ENCODE measurements at places on chromosomes 7 and 10.

- DNase-seq = no peak
Measured at GRCh38 chr7:28889290-28889689, 68.8 kb downstream of the TRIL start.

GRCh38 chr10:124612611-124613498 is 131.3 kb downstream of the FAM53B start:
- peak; percentile 46 for DNase-seq

GRCh38 chr10:49173201-49173772 is 14.9 kb downstream of the TMEM273 start:
- no peak for DNase-seq

DNA sequence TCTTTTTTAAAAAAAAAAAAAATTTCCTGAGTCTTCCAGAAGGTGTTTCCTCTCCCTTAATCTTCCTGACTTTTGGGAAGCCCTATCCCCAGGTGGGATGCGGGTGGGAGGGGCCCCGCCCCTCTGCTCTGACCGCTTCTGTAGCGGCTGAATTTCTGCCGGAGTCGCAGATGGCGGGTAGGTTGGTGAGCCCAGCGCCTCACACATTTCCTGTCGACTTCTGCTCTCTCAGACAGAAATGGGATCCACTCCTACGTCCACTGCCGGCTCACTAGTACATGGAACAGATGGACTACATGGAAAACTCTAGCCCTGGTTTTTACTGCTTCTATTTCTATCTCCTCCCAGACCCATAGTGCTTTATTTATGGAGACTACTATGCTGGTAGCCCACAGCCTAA is 90.9 kb downstream of the NEUROD6 start:
- DNase-seq = no peak

GRCh38 chr10:22644222-22644621 is 70.2 kb downstream of the PIP4K2A start:
- no peak for DNase-seq

DNA sequence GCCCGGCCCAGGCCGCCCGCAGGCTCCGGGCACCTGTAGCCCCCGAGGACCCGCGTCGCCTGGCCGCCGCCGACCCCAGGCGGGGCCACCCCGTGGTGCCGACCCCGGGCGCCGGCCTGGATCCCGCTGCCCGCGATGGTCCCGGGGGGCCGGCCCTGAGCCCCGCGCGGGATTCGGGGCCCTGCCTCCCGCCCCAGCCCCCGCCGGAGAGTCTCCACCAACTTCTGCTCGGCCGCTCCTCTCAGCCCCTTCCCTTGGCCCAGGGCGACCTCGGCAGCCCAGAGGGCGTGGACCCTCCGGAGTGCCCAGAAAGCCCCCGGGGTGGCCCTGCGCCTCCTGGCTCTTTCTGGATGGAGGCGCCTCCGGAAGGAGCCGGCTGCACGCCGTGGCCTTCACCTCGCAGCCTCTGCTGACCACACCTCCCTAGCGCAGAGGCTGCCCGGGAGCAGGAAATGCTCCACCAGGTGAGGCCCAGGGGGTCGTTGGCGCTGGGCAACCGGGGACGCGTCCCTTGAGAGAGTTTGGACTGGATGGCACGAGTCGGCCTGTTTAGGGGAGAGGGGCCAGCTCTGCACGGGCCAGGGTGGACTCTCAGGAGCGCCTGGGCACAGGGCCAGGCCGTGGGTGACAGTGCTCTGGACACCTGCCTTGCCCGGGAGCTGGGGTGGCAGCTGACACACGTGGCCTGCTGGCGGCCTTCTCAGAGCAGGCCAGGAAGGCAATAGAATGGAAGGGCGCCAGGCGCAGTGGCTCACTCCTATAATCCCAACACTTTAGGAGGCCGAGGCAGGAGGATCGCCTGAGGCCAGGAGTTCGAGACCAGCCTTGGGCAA is 529 bp downstream of the ZNF853 start:
- peak; percentile 71 for DNase-seq

DNA sequence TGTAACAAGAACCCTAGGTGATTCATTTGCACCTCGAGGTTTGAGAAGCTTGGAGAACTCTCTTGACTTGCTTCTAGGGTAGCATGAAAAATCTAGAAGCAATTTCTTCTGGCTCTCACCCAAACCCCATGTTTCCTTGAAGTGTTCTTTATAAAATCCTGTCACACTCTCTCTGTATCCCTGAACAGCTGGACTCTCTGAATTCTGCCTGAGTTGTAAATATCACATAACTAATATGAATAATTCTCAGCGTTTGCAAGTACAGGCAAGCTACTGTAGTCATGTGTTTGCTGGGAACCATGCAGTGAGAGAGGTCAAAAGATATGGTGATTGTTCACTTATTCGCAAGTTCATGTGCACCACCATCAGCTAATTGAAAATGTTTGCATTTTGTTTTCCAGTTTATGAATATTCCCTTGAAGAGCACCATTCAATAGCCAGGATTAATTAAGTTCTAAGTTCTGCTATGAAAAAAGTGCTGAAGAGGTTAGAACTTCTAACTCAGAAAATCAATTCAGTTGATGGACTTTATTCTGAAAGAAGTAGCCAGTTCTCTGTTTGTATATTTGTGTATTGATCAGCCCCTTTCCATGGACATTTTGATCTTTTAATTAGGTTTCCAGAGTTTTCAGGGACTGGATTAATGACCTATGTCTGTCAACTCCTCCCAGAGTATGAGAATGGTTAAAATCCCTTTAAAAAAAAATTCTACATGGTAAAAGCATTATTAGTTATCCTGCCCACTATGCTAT is 243.0 kb downstream of the PLXDC2 start:
- DNase-seq = no peak

DNA sequence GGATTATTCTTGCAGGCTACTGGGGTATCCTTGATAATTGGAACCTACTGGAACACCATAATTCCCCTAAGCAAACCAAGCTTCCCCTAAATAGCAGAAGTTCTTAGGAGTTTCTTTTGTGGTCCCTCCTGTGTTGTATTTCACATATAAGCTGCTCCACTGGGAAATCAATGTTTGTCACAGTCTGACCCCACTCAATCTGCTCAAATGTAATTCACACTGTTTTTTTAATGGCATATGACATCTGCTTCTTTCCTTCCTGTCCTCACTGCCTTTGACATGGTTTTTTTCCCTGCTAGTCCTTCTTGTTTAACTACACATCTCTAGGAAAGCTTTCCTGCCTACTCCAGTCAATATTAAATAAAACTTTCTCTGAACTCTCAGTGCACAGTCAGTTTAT is 1.8 kb upstream of the PTPRZ1 start:
- DNase-seq = no peak

- no peak for DNase-seq
Measured at GRCh38 chr10:119933179-119933578, 40.6 kb downstream of the SEC23IP start.

- no peak for DNase-seq
Measured at GRCh38 chr7:4665661-4666060, 16.4 kb upstream of the FOXK1 start.

- no peak for DNase-seq
Measured at GRCh38 chr10:61135276-61135721, 191.3 kb upstream of the RHOBTB1 start.

DNA sequence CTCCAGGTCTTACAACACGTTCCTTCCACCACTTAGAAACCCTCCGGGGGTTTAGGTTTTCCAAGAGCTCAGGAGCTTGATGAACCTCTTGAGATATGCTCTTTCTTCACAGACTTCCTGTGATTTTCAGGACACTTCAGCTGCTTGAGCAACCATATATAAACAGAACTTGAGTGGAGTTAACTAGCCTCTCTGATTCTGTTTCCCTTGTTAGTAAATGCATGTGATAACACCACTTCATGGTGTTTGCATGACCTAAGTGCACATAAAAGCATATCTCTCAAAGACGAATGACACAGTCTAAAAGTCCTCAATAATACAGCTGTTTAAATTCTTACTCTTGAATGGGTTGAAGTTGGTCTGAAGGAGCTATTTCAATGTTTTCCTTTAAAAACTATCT is 9.9 kb downstream of the PRR15 start:
- no peak for DNase-seq

DNA sequence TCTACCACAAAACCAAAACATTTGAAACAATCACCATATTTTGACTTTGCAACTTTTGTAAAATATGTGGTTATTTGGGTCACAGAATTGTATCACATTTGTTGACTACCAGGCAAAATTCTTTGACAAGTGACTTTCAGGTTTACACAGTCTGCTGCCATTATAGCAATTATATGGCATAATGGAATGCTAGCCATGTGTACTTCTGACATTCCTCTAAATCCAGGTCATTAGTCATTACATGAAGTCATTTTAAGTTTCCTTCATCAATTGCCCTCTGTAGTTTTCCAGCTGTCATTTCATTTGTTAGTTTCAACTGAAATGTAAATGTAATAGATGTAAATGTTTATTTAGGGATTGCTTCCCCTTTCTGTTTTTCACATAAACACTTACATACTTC is 137.5 kb downstream of the IMMP2L start:
- DNase-seq = no peak

GRCh38 chr10:74650613-74651012 is 175.8 kb upstream of the KAT6B start:
- no peak for DNase-seq

DNA sequence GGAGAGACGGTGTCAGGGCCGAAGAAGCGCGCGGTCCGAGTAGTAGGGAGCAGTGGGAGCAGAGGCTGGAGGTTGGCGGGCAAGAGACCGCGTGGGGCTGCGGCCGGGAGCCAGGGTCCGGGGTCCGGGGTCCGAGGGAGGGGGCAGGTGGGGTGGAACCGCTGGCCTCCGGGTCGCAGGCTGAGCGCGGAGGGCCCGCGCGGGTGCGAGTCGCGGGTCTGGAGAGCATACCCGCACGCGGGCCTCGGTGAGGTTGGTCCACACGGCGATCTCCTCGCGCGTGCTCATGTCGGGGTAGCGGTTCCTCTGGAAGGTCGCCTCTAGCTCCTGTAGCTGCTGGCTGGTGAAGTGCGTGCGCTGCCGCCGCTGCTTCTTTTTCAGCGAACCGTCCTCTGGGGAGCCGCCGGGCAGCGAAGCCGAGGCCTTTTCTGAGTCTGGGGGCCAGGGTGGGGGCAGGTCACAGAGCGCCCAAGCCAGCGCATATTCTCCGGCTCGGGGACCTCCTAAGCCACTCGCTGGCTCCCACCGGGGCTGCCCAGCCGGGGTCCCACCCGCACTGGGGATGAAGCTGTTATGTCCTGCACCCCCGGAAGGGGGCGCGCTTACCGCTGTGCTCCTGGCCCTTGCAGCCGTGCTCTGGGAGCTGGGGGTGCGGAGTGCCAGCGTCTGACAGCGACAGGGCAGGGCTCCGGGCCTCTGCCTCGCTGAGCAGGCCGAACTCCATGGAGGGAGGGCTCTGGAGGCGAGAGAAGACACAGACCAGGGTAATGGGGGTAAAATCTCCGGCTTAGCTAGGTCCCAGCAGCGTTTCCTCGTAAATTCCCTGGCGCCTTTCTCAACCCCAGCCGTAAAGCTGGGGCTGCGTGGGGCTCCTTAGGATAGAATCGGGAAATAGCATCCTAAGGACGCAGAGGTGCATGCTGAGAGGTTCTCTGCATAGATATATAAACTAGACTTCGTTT is 5.5 kb downstream of the ELOVL3 start:
- peak; percentile 79 for DNase-seq

DNA sequence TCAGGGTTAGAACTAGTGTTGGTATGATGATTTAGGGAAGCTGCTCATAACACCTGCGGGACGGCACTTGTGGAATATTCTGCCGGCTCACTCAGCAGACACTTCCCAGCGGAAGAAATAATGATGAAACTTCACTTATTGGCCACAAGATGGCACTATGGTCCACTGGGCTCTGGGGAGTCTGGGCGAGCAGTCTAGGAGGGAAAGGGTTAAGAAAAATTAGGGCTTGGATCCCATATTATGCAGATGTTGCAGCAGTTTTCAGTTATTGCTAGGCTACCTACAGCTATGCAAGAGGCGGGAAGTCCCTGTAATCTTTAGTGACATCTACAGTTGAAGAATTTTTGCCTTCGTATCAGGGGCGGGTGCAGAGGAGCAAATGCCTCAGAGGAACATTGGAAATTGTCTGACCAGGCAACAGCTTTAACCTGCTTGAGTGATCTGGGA is 238.7 kb upstream of the PRSS58 start:
- peak; percentile 12 for DNase-seq

DNA sequence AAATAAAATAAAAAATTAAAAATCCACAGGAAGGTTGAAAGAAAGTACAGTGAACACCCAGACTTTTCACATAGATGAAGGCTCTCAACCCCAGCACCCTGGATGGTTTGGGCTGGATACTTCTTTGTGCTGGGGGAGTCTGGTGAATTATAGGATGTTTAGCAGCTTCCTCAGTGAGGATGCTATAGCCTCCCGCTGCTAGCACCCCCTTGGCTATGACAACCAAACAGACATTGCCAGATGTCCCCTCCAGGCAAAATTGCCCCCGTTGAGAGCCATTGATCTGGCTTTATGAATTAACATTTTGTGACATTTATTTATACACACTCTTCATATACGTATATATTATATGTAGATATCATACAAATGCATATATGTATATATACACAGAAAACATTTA is 21.6 kb downstream of the SMKR1 start:
- no peak for DNase-seq

DNA sequence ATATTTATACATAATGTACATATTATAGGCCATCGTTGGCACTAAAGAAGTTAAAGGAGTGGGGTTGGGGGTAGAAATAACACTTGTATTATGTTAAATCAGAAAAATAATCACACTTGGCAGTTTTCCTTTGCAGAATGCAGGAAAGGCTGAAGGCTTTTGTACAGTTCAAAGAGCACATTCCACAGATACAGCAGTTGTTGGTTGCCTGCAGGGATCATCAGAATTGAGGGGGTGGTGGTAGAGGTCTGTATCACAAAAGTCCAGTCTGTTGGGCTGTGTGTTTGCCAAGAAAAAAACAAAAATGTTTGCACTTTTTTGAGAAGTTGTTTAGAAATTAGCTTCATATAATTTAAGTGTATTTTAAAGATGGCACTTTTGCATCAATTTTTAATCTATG is 231.8 kb upstream of the FOXP2 start:
- no peak for DNase-seq

DNA sequence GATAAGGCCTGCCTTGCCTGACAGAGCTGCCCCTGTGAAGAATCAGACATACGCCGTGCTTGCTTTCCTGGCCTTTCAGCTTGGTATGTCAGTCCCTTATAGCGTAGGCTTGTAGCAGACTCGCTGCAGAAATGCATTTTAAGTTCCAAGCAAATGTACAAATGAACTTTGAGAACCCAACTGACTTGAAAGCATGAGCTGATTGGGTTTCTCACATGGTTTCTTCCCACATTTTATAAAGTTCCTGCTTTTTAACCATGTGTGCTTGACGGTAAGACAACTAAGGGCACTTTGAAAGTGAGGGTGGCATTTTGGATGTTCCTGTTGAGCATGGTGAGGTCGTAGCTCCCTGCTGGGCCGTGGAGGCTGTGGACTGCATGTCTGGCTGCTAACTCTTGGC is 62.6 kb downstream of the CCNY start:
- DNase-seq = no peak

- DNase-seq = no peak
Measured at GRCh38 chr7:149027055-149027454, 1.2 kb downstream of the PDIA4 start.

- no peak for DNase-seq
Measured at GRCh38 chr10:26274391-26274790, 57.8 kb downstream of the GAD2 start.

GRCh38 chr10:31278279-31278941 is 40.6 kb upstream of the ZEB1 start:
- no peak for DNase-seq

- no peak for DNase-seq
Measured at GRCh38 chr7:41994036-41994745, 242.8 kb downstream of the GLI3 start.
